ENCODE measurements at places on chromosomes 16 and 17.

- DNase-seq, result peak; percentile 71
Measured at GRCh38 chr16:58755989-58756649, 22.0 kb upstream of the GOT2 start.

DNA sequence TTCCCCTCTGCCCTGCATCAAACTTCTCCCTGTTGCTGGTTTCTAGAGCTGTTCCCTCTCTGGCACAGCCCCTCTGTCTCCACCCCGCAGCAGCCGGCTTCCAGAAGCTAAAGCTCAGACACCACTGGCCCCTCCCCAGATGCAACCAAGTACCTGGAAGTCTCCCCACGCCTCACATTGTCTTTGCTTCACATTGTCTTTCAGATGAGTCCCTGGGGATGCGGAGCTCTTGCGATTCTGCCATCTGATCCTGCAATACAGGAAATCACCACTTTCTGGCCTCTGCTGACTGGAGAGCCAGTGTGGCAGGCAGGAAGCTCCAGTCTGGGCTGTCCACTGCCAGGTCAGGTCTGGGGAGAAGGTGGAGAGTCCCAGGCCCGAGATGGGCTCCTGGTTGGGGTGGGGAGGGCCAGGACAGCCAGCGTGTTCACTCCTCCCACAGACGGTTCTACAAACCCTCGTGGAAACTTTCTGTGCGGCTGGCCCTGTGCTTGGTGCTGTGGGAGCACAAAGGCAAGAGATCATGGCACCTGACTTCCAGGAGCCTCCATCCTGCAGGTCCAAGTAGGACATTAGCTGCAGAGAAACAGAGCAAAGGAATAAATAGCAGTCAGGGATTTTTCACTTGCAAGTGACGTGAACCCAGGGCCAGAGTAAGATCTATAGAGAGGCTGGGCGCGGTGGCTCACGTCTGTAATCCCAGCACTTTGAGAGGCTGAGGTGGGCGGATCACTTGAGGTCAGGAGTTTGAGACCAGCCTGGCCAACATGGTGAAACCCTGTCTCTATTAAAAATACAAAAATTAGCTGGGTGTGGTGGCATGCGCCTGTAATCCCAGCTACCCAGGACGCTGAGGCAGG, 47.9 kb upstream of the MAP3K14 start:
- no peak for DNase-seq

GRCh38 chr17:16934836-16935235, 37.1 kb downstream of the TNFRSF13B start:
- DNase-seq, result peak; percentile 23

GRCh38 chr17:56109836-56110235, 43.4 kb upstream of the ANKFN1 start:
- DNase-seq, result no peak

Data from right lobe of liver (tissue), 6 donors.